Jurkat, Clone E6-1 (cell line): ENCODE measurements at places on chromosomes 7 and 10.

DNA sequence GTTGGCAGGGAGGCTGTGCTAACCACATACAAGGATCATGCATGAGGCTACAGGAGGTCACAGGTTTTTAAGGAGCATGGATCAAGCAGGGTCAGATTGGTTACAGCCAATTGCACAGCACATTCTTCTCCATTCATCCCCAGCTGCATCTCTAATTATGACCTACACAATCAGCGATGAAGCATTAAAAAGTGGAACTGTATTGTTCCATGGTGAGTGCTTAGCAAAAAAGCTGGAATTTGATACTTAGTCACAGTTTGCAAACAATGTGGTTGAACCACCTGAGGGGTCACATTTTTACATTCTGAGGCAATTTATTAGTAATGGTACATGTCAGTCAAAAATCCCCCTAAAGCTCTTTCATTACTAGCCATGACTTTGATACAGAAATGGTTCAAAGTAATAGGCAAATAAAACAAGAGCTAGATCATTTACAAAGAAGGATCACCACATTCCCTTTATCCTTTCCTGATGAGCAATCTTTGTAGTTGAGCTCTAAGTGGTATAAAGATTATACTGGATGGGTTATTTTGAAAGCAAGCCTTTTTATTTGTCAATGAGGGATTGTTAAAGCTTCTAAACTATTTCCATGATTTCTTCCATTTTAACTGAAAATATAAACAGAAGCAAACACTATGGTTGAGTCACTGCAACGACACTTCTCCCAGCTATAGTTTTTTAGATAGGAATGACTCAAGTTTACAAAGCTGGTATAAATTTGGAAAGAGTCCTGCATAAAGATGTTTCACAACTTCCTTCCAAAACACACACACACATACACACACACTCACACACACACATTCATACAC lies 217.8 kb upstream of the SEMA3A start:
- no peak for DNase-seq

DNA sequence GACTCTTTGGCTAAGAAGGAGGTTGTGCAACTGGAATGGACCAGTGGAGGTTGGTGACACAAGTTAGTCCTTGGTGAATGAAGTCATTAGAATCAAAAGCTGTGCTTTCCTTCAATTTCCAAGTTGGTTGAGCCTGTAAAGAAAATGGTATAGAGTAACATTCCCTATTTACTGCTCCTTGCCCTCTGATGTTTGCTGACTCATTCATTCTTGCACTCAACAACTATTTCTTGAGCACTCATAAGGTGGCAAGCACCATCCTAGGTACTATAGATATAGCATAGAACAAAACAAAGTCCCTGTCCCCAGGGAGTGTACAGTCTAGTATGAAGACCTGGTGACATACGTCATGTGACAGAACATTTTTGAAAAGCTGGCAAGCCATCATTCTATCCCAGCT lies 118.9 kb upstream of the CCDC6 start:
- no peak for DNase-seq

- DNase-seq, result peak; percentile 71
These were observed 130.0 kb upstream of the BTBD16 start for GRCh38 chr10:122140941-122141623.

DNA sequence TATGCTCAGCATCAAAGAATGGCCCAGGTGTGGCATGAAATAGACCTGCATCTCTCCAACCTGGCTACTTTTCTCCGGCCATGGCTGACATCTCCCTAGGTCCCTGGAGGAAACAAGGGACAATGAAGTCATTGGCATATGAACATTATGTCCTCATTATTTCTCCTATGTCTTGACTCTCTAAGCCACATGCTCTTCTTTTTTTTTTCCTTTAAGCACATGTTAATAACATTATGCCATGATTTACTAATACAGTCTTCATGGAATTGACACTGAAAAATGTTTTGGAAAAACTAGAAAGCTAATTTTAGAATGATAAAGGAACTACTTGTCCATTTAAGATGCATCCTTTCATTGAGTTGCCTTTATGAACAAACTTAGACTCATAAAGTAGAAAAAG lies 628.9 kb downstream of the TNS3 start:
- DNase-seq, result no peak

DNA sequence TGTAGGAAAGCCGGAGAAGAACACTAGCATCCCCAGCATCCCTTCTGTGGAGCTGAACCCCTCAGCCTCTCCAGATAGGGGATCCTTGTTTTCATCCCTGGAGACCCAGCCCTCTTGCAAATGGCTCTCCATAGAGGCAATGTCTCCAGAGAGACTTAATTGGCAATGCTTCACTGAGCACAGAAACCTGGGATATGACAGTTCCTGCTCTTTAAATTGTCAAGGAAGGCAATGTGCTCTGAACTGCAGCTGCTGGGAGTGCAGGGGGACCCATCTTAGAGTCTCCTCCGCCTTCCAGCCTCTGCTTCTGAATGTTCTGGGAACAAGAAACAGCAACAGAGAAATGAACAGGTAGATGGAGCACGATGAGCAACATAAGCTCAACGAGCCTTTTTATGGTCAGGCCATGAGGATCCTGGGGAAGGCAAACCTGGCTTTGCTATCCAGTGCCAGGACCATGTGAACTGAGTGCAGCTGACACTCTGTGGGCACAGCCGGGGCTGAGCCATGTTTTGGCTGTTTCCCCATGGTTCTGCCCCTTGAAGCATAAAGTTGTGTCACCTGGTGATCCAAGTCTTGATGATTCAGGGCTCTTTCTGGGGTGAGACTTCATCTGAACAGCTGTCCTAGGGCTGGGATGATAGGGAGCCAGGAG lies 481.0 kb downstream of the PLXNA4 start:
- DNase-seq, result no peak

GRCh38 chr7:12596225-12596790 lies 25.8 kb downstream of the SCIN start:
- no peak for DNase-seq

GRCh38 chr7:39688611-39689480 lies 65.5 kb downstream of the RALA start:
- no peak for DNase-seq

DNA sequence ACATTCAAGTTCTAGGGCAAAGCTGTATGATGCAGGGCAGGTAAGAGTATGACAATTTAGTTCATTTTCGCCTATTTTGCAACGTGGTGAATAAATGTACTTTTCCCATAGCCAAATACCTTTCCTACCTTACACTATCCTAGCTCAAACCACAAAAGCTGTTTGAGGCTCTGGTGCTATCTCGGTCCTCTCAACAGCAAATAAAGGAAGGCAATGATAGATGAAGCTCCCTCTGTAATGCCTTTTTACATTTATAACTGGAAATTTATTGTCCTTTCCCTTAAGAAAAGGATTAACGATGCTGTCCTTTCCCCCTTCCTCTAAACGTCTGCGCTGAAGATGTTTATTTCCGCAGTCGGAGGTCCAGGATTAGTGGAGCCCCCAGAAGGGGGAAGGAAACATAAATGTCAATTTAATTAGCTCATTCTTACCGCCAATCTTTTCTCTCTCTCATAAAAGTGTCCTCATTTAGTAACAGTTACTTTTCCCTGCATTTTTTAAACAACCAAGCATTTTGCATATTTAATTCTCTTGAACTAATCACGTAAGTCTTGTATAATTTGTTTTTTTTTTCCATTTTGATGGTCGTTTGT lies 114.6 kb downstream of the PIP4K2A start:
- no peak for DNase-seq

GRCh38 chr7:15007507-15007906 lies 105.0 kb upstream of the DGKB start:
- DNase-seq, result peak; percentile 2

DNA sequence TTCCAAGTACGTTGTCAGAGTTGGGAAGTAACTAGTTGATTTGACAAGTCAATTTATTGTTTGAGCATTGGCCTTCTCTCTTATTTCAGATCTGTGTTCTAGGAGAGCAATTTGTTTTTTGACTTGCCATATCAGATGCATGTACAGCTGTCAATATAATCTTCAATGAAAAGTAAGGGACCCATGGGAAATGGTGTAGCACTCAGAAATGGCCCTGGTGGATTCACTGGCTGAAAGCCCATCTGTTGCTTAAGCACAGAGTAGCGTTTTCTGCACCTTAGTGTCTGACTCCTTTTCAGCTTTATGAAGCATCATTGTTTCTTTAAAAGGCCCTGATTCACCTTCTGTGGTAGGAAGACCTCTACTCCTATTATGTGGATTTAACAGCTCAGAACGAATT lies 10.2 kb downstream of the GARS1 start:
- no peak for DNase-seq

GRCh38 chr10:60206735-60207134 lies 182.9 kb downstream of the ANK3 start:
- DNase-seq, result no peak

DNA sequence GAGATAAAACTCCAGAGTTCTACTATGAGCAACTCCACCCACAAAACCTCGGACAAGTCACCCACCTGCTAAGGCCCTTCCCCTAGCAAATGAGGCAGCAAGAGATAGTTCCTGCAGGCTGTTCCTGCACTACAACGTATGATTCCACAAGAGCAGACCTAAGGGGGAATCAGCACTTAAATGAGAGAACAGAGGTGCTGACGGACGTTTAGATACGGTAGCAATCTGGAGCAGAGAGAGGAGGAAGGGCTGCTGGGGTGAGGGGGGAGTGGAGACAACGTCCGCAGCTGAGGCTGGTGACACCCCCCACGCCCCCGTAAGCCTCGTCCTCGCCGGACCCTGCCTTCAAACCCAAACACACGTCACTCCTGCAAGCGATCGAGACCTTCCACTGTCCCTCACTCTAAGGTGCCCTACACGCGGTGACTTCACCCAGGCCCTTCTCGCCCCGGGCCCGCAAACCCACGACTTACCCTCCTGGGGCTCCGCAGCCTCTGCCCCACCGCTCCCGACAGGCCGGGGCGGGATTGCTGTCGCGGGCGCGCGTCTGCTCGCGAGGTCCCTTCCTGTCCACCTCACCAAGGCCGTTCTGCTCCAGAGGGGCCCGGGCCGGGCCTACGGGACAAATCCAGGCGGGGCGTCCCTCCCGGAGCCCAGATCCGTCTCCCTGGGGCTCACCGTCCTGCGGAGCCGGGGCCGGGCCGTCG lies 635 bp downstream of the ZNF12 start:
- peak; percentile 25 for DNase-seq

- DNase-seq, result no peak
These were observed 72.1 kb upstream of the SH2B2 start for GRCh38 chr7:102214477-102215072.

GRCh38 chr7:67608806-67609205 lies 612.2 kb downstream of the TYW1 start:
- DNase-seq, result no peak

GRCh38 chr10:37379991-37380390 lies 254.6 kb downstream of the ANKRD30A start:
- DNase-seq, result no peak

GRCh38 chr10:104089621-104090020 lies 3.9 kb upstream of the COL17A1 start:
- DNase-seq, result no peak

- DNase-seq, result no peak
These were observed 40.8 kb downstream of the RBM20 start for GRCh38 chr10:110684800-110685446.

- DNase-seq, result no peak
These were observed 72.1 kb upstream of the FGL2 start for GRCh38 chr7:77271766-77272165.

GRCh38 chr10:72098836-72099599 lies 10.7 kb upstream of the SPOCK2 start:
- DNase-seq, result no peak

- DNase-seq, result no peak
These were observed 303.3 kb upstream of the CDC14C start for GRCh38 chr7:48621076-48621475.

DNA sequence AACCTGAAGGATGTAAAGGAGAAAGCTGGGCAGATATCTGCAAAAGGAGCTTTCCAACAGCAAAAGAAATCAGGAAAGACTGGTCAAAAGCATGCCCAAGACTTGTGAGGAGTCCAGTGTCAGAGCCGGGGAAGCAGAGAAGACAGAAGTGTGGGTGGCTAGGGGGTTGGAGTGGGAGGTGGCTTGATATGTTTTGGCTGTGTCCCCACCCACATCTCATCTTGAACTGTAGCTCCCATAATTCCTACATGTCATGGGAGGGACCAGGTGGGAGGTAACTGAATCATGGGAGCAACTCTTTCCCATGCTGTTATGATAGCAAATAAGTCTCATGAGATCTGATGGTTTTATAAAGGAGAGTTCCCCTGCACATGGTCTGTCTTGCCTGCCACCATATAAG lies 84.9 kb downstream of the INHBA start:
- DNase-seq, result no peak

GRCh38 chr7:85186521-85187241 lies at the start of gene SEMA3D:
Gene SEMA3D (minus strand): TSS chr7:85187056. CDS start chr7:85121891, 65,165 bp downstream.
- peak; percentile 32 for DNase-seq

- no peak for DNase-seq
These were observed at the start of gene SH3PXD2A for GRCh38 chr10:103855424-103855823. Gene SH3PXD2A (minus strand): TSS chr10:103855576. CDS start chr10:103855266, 310 bp downstream.

DNA sequence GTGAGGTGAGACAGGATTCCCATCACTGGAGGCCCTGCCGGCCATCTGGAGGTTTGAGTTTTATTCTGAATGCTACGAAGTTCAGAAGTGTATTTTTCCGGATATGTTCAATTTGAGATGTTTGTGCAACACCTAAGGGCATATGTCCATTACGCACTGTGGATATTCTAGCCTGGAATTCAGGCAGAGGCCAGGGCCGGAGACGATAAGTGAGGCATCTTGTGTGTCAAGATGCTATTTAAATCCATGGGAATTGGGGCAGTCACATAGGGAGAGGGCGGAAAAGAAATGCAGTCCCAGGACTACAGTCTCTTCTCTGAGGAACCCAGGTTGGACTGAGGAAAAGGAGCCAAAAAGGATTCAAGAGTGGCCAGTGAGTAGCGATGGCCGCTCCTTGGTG lies 1.9 kb upstream of the SUV39H2 start:
- no peak for DNase-seq

- no peak for DNase-seq
These were observed 113.7 kb downstream of the CDK14 start for GRCh38 chr7:90709501-90710465.

DNA sequence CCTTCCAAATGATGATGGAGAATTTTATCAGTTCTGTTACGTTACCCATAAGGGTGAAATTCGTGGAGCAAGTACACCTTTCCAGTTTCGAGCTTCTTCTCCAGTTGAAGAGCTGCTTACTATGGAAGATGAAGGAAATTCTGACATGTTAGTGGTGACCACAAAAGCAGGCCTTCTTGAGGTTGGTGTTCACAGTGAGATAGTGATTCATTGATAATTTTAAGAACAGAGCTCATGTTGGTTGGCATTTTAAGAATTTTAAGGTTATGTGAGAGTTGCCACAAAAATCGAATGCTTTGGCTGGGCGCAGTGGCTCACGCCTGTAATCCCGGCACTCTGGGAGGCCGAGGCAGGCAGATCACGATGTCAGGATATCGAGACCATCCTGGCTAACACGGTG lies 25.9 kb downstream of the TAX1BP1 start:
- DNase-seq, result no peak

- no peak for DNase-seq
These were observed 3.4 kb upstream of the SMARCD3 start for GRCh38 chr7:151251689-151252560.

- DNase-seq, result no peak
These were observed 202.8 kb upstream of the AKR1E2 start for GRCh38 chr10:4623200-4623599.
